ENCODE measurements at places on chromosomes 11 and 22.

DNA sequence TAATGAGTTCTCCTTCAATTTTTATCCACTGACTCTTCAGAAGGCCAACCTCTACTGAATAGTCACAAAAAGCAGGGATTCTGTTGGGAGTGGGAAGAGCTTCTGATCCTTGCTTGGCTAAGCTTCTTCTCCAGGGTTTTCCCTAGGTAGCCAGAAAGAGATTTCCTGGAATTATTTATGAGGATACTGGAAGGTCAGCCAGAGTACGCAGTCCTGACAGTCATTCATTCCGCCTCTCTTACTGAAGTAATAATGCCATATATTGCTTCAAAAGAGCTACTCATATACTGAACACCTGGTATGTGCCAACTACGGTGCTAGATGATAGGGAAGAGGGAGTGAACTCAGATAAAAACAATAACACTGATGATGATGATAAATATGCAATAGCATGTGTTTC lies 116.1 kb downstream of the CCDC34 start:
- no peak for DNase-seq

DNA sequence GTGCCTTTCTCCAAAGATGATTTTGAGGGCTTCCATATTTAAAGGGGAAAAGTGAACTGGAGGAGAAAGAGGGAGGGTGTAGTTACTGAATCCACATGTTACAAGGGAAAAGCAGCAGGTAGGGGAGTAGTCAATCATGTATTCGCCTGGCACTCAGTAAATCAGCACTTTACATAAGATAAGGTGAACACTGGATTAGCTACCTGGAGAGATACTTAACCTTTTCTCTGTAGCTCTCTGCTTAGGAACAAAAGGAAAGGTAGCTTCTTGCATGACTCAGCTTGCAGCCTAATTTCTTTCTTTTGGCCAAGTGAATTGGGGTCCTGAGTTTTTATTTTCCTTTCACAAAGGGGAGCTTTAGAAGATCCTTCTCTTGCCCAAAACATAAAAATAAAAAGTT lies 43.3 kb upstream of the PHF21B start:
- DNase-seq: no peak

DNA sequence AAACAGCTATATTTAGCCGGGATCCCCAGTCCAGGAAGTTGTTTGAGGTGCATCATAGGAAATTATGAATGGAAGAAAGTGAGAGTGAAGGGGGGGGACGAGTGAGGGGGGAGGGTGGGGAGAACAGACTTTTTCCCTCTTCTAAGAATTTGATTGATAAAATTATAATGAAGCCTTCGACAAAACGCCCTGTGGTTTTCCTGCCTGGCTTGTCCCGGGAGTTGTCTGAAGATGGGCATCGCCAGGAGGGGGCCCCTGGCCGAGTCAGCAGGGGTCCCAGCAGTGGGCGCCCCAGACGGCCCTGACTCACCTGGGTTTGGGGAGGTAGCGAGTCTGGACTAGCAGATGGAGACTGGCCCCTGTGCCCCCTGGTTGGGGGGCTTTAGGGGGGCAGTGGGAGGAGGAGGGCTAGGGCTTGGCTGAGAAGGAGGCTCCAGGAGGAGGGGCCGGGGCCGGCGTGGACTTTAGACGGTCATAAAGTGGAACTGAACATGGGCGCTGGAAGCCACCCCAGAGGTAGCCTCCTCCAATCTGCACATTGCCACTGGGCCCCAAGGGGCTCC lies 336 bp upstream of the LIF start:
- DNase-seq: no peak

GRCh38 chr22:48106215-48106614 lies 1343.8 kb downstream of the TBC1D22A start:
- no peak for DNase-seq

DNA sequence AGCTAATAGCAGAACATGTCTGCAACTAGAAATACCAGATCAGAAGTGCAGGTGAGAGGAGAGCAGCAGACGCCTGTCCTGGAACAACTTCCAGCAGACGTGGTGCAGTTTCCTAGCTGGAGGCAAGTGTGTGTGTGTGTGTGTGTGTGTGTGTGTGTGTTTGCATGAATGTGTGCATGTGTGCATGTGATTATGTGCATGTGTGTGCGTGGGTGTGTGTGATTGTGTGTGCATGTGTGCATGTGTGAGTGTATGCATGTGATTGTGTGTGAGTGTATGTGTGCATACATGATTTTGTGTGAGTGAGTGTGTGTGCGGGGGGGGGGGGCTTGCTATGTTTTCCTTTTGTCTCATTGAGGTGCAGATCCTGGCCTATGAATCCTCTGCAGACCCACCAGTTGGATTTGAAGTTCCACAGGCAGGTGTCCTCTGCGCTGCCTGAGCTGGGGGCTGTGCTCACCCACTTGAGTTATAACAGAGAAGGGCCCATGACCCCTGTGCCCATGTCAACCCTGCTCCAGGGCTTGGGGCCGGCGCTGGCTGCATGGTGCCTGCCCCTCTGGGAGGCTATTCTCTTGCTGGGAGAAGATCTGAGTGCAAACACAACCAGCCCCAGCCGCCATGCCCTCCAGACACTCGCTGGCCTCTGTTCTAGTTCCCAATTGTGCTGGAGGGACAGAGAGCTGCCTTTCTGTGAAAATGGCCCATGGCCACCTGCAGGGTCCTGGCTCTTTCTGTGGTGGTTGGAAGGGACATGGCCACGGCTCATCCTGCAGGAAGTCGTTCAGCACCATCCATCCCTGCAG lies 821.3 kb downstream of the BRD1 start:
- no peak for DNase-seq

- peak; percentile 41 for DNase-seq
Measured at GRCh38 chr11:17812091-17812864, 77.7 kb downstream of the KCNC1 start.

- DNase-seq: no peak
Measured at GRCh38 chr11:25562417-25562816, 769.5 kb upstream of the ANO3 start.

GRCh38 chr11:108733479-108734116 lies 68.7 kb downstream of the DDX10 start:
- DNase-seq: peak; percentile 65

DNA sequence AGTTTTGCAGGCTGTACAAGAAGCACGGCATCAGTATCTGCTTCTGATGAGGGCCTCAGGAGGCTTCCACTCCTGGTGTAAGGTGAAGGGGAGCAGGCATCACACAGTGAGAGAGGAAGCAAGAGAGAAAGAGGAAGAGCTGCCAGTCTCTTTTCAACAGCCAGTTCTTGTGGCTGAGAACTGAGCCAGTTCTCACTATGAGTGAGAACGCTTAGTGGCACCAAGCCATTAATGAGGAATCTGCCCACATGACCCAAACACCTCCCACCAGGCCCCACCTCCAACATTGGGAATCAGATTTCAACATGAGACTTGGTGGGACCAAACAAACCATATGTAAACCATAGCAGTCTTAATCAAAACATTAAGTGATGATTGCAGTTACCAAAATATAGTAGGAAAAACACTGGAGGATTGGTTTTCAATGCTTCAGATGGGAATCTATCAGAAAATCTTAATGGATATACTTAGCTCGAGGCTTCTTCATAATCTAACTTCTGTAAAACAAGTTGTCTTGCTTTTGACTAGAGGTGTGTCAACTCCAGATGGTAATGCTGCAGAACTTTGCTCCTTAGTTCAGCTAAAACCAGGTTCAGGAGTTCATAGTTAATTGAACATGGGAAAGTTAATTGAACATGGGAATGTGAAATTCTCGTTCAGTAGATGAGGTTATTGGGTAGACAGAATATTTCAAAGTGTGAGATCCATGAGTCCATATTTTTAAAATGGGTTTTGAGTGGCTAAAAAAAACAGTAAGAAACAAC lies 12.2 kb downstream of the FAR1 start:
- no peak for DNase-seq

DNA sequence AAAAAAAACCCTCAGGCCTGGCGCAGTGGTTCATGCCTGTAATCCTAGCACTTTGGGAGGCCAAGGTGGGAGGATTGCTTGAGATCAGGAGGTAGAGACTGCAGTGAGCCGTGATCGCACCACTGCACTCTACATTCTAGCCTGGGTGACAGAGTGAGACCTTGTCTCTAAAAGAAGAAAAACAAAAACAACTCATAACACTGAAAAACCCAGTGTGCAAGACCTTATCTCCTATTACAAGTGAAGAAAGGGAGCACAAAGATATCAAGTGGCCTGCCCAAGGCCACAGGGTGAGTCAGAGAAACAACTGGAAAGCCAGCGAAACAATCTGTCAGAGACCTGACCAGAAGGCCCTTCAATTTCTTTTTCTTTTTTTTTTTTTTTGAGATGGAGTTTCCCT lies 2.5 kb downstream of the TXN2 start:
- DNase-seq: no peak

- no peak for DNase-seq
Measured at GRCh38 chr22:37203354-37204044, 8.8 kb downstream of the SSTR3 start.

GRCh38 chr22:33112580-33112979 lies 54.4 kb upstream of the SYN3 start:
- no peak for DNase-seq

DNA sequence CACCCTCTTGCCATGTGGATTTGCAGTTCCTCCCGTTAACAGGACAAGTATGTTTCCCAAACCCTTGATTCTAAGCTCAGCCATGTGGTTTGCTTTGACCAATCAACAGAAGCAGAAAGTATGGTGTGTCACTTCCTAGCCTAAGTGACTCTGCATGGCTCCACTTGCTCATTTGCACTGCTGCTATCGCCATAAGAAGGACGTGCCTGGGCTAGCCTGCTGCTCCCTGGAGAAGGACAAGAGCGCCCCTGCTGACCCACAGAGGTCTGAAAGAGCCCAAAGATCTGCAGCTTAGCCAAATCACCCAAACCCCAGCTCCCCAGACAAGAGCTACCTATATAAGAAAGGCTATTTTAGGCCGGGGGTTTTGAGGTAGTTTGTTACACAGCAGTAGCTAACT lies 18.0 kb downstream of the TBRG1 start:
- DNase-seq: peak; percentile 48

GRCh38 chr11:61161190-61162091 lies at the start of gene VPS37C:
Gene VPS37C (minus strand): TSS chr11:61161426. CDS start chr11:61138829, 22,597 bp downstream.
- peak; percentile 86 for DNase-seq

DNA sequence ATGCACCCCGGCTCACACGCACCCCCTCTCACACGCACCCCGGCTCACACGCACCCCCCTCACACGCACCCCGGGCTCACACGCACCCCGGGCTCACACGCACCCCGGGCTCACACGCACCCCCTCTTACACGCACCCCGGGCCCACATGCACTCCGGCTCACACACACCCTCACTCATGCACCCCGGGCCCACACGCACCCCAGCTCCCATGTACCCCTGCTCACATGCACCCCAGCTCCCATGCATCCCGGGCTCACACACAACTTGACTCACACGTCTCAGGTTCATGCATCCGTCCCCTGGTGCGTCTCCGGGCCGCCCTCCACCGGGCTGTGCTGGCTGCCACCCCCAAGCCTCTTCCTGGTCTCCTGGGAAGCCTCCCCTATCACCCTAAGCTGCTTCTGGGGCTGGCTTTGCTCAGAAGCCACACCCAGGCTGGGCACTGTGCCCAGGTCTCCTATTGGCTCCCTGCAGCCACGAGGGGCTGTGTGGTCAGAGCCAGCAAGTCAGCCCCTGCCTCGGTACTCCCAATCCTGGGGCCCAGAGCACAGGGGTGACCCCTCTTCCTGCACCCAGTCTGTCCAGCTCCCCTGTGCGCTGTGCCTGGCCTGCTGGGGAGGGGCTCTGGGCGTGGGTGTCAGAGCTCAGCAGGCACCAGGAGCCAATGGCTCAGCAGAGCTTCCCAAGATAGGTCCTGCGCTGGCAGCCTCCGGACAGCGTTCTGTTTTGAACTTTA lies 16.9 kb downstream of the TSPAN4 start:
- peak; percentile 80 for DNase-seq

GRCh38 chr11:2898366-2899079 lies 12.9 kb upstream of the CDKN1C start:
- peak; percentile 90 for DNase-seq

DNA sequence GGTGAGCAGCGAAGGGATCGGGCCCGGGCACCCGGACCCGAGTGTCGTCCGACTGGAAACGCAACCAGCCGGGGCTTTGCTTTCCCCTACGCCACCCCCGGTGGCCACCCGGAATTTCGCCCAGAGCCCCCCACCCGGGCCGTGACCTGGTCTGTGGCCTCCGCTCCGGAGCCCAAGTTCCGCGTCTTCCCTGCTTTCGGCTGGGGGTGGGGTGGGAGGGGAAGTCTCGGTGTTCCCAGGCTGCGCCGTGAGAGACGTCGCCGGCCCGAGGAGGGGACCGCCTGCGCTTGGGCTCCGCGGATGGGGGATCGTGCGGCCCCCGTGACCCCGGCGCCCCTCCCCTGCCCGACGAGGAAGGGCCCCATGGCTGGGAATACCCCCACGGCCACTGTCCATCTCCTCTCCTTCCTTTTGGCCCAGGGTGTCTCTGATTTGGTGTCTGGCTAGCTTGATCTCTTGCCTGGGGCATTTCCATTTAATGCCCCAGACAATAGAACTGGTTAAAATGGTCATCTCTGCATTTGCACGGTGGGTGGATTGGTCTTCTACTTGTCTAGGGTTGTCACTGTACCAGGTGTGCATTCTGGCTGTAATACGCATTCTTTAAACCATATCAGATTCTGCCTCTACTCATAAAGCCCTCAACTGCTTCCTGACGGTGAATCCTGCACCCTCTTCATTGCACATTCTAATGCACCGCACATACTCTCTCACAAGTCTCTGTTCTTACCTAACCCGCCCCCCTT lies 789 bp downstream of the SIK2 start:
- peak; percentile 38 for DNase-seq

- DNase-seq: no peak
Measured at GRCh38 chr11:7570938-7571521, 57.2 kb downstream of the PPFIBP2 start.

GRCh38 chr11:10631761-10632160 lies 61.8 kb downstream of the IRAG1 start:
- no peak for DNase-seq

- peak; percentile 35 for DNase-seq
Measured at GRCh38 chr11:10407749-10408685, 47.0 kb upstream of the AMPD3 start.

- no peak for DNase-seq
Measured at GRCh38 chr22:31869739-31870138, 74.6 kb upstream of the YWHAH start.

- no peak for DNase-seq
Measured at GRCh38 chr11:22466351-22466750, 128.2 kb downstream of the SLC17A6 start.

- DNase-seq: no peak
Measured at GRCh38 chr11:112277941-112278340, 17.3 kb upstream of the PLET1 start.
